Adrenal gland (tissue), 19 donors: ENCODE measurements at places on chromosomes 5 and 9.
A peak's percentile ranks its signal among the peaks of the same experiment; 100 is the strongest.

GRCh38 chr5:76663573-76663972 is 40.4 kb upstream of the F2RL2 start:
- no peak for DNase-seq

DNA sequence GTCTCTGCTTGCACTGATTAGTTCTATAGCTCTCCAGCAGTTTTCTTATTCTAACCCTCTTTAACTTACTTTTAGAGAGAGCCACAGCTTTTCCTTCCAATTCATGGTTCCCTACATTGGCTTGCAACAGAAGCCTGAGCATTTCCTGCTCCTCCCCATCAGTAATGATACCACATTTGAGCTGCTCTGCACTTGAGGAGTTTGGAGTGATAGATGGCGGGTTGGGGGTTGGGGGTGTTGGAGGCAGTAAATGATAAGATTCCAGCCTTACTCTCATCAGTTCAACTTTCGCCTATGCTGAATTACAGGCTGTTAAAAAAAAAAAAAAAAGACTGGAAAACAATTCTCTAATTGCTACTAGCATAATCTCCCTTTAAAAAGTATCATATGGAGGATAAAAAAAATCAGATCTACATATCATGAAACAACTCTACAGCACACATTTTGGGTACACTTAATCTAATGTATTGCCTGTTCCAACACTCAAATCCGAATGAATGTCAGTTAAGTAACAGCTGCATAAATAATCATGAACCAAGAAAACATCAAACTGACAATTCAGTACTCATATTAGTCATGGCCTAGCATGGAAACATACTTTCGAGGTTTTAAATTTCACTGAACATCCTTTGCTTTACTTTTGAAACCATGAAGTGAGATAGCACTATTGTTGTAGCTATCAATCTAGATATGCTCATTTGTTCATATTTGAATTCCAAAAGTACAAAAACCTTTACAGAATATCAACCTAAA is 224.7 kb downstream of the NFIB start:
- DNase-seq = no peak

DNA sequence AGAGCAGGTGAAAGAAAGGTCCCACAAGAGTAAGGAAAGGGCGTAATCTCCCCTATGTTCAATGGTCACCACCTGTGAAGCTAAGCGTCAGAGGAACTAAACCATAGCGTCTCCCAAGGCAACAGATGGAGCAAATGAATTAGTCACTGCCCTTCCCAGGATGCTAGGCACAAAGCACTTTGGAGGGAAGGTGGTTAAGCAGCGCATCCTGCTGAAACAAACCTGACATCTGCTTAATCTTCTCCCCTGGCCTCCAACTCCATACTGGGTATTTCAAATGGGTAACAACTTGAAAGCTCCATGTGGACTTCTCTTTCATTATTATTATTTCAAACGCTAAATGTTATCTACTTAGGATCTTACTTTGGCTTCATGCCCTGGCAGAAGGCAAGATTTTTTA is 227.3 kb downstream of the MLLT3 start:
- no peak for DNase-seq

DNA sequence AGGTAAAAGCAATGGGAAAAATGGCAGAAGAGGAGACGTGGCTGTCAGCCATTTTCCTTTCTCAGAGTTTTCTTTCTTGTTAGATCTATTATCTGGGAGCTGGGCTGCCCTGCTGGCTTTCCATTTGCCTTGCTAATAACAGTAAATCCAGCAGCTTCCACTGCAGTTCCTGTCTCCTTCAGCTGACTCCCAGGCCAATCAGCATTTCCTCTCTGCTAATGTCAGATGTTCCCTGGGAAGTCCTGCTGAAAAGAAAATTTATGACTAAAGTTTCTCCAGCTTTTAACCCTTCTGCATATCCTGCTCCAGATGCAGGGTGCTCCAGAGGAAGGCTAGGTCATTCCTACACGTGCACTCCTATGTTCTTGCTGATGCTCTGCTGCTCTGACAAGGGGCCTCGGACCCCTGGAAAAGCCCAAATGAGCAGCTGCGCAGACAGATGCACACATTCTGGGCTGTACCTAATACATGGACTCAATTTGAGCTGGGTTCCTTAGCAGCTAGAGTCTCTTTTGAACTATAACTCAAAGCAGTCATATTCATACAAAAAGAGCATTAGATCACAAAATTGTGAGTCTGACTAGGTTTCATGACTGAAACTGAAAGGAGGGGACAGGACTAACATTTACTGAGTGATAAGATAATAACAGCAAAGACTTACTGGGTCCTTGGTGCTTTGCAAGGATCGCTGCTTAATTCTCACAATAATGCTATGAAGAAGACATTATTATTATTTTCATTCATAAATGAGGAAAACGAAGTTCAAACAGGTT is 182.2 kb downstream of the MAPKAP1 start:
- peak; percentile 15 for DNase-seq

GRCh38 chr9:72996684-72997314 is 43.9 kb upstream of the ALDH1A1 start:
- no peak for DNase-seq

DNA sequence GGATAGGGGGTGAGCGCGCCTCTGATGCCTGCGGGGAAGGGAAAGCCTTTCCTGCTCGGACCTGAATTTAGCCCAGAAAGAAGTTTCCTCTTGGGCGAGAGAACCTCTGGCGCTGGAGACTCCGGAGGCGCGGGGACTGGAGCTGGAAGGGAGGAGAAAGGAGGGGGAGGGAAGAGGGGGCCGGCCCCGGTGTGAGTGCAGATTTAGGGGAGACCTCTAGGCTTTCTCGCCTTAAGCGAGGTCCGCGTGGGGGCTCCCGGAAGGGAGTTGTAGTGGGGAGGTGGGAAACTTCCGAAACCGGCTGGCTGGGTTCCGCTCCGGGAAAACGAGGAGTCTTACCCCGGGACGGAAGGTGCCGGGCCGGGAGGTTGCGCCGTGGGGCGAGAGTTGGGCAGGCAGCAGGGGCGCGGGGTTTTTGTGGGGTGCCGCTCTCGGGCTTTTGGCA is 1.3 kb downstream of the PCSK5 start:
- DNase-seq = peak; percentile 29

DNA sequence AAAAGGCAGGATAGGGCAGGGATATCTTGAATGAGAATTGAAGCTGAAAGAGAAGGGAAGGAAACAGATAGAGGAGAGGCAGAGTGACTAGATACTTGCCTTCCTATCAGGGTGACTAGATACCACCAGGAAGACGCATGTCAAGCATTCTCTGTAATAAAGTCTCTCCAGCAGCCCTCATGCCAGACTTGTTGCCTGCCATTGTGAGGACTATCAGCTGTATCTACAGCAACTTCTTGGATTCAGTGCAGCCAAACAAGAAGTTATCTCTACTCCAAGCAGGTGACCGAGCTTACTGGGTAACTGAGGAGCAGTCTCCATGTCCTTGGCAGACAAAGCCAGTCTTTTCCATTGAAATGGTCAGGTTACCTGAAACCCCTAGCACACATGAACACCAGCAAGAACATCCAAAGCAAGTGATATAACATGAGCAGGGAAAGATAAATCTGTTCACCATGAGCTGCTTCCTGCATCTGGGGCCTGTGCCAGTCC is 9.3 kb downstream of the SH3RF2 start:
- no peak for DNase-seq

- DNase-seq = no peak
These were observed 133.6 kb upstream of the CDKN2B start for GRCh38 chr9:22142671-22143070.

- no peak for DNase-seq
These were observed 11.6 kb downstream of the ANKH start for GRCh38 chr5:14859980-14860379.

DNA sequence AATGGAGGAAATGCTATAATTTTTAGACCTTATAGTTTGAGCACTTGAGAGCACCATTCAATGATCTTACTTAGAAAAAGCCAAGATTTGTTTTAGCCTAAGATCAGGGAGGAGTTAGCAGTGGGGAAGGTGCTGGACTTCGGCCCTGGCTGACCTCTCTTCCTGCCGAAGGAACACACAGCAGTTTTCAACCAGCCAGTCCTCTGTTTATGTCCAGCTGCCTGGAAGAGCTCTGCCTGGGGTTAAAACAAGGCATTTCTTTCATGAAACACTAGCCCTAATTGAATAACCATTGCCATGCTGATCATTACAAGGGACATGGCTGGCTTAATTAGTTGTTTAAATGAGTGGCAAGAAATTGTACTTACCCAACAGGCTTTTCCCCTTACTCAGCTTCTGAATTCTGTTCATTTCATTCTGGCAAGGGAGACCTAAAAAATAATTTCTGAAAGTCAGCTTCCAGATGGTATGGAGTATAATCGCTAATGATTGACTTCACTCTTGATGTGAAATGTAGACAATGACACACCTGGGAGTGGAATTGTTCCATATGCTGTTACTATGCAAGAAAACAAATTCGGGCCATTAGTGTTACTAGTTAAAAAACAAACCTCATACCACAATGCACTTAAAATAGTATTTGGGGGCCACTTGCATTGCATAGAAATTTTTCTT is 514.2 kb downstream of the SPOCK1 start:
- no peak for DNase-seq
